Stimulated activated CD4-positive, alpha-beta T cell treated with anti-CD3 and anti-CD28 coated beads, Interleukin-1b, Interleukin-23, amount 100 ng/mL, for 48 hours (primary cell): ENCODE measurements at places on chromosomes 12 and 14.

- no peak for DNase-seq
Measured at GRCh38 chr12:132176920-132177551, 32.8 kb downstream of the NOC4L start.

DNA sequence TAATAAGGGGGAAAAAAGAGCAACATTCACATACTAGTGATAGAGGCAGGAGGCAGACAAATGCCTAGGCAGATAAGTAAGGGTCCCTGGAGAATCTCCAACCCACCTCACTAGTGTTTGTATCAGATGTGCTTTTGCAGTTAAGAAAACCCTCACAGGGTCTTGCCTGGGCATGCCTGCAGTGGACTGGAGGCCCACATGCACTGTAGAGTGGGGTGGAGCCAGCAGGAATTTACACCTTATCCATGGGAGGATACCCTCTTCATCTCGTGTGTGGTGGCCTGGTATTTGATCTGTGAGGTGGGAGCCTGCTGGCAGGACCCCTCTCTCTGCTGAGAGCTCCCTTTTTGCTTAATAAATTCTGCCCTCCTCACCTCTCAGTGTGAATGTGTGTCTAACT is 238.0 kb upstream of the SLC16A7 start:
- DNase-seq, result no peak

DNA sequence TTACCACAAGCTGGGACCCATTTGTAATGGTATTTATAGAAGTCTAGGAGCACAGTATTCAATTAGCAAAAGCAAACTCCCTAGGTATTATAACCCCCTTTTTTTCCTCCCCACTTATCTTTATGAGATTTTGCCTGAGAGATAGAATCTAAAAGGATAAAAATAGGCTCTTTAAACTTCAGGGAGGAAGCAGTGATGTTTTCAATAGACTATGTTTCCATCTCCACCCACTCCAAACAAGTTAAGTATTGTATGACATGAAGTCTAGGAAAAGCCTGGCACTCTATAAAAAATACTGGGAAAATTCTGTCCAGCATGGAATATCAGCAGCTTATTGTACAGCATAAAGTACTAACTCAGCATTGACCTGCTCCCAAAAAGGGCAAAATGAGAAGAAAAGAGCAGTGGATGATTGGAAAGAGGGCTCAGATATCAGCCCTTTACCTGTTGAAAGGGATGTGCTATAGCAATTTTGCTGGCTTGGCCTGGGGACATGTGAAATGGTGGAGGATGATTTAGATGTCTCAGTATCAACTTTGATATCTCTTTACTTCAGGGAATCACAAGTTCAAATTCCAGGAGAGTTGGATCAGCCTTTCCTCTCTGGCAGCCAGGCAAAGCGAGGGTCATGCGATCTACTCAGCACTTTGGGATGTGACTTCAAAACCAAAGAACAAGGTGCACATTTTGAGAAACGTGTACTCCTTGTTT is 72.4 kb downstream of the IGF1 start:
- DNase-seq, result no peak

- peak; percentile 4 for DNase-seq
Measured at GRCh38 chr12:31590642-31591379, at the start of gene DENND5B. DENND5B (minus strand) TSS chr12:31591136; CDS start chr12:31590832, 304 bp downstream.

- no peak for DNase-seq
Measured at GRCh38 chr14:68111097-68111852, 291.7 kb downstream of the RAD51B start.

- DNase-seq, result no peak
Measured at GRCh38 chr12:120257041-120257821, 8.3 kb downstream of the PXN start.

GRCh38 chr12:124496584-124496983 is 70.8 kb downstream of the NCOR2 start:
- DNase-seq, result no peak

- no peak for DNase-seq
Measured at GRCh38 chr12:82510386-82510785, 152.1 kb downstream of the METTL25 start.

GRCh38 chr12:13230500-13230899 is 34.0 kb downstream of the EMP1 start:
- DNase-seq, result no peak

DNA sequence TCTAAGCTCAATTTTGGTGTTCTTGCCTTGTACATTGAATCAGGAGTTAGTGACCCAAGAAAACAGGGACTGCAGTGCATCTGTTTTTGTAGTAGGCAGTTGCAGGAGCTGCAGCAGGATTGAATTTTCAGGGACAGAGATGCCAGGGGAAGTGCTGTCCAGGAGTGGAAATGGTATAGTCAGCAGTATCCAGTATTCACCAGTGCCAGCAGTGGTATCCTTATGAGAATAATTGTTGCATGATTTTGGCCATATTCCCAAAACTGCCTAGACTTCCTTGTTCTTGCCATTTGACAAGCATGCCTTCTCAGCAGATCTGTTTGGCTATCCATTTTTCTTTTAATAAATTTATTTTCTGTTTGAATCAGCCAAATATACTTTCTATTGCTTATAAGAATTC is 18.6 kb upstream of the ABCD2 start:
- DNase-seq, result no peak

GRCh38 chr12:38543151-38543550 is 226.6 kb downstream of the ALG10B start:
- DNase-seq, result no peak

- DNase-seq, result no peak
Measured at GRCh38 chr14:96442355-96442754, 50.4 kb downstream of the AK7 start.

GRCh38 chr12:64105026-64105425 is 117.1 kb downstream of the KICS2 start:
- no peak for DNase-seq

GRCh38 chr12:67630373-67631088 is 18.0 kb upstream of the DYRK2 start:
- DNase-seq, result peak; percentile 78

- no peak for DNase-seq
Measured at GRCh38 chr14:95125915-95126314, 31.4 kb downstream of the DICER1 start.
